PC-9 (cell line): ENCODE measurements at places on chromosomes 5 and 9. TPM values are rescaled to one million over a fixed set of nuclear protein-coding genes. Genes with fewer than 3 reads are reported as not detected.

DNA sequence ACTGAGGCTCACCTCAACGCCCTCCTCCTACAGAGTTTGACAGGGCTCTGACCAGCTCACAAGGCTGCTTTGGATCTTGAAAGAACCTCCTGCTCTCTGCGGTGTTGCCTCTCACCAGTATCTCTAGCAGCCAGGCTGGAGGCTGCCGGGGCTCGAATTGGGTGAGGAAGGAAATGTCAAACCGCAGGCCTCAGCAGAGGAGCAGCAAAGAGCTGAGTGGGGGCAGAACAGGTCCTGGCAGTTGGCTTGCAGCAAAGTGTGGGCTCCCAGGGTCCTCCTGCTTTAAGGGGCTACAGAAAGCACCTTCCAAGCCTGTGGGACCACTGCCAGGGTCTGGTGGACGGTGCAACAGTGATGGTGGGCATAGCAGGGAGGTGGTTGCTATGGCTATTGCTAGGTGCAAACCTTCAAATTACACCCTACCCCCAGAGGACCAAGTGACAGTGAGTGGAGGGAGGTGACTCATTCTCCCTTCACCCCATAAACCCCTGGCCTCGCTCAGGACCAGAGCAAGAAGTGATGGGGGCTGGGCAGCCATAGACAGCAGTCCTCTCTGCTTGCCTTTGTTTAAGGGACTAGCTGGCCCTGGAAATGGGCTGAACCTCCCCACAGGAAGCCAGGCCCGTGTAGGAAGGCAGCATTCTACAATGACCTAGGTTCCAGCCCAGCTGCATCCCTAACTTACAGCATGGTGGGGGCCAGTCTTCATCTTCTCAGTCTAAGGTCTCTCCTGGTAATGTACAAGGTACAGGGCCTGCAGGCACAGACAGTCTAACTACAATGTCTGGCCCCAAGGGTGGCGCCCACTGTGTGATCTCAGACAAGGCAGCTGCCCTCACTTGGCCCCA is 18.7 kb downstream of the LCP2 start:
- no peak for DNase-seq
- no peak overlapping the region for H3K27ac ChIP-seq
- H3K4me3 ChIP-seq = no peak overlapping the region
- no peaks in the 10 kb centered on the region for H3K36me3 ChIP-seq

GRCh38 chr9:12740845-12741244 is 34.0 kb upstream of the LURAP1L start:
- H3K4me3 ChIP-seq = no peak overlapping the region
- no peaks in the 10 kb centered on the region for H3K27me3 ChIP-seq
- DNase-seq = no peak
- H3K27ac ChIP-seq = no peak overlapping the region
- no peaks in the 10 kb centered on the region for H3K36me3 ChIP-seq

- H3K27ac ChIP-seq = no peak overlapping the region
- no peak for DNase-seq
- peaks cover 8% of the 10 kb centered on the region for H3K4me1 ChIP-seq
- H3K27me3 ChIP-seq = no peaks in the 10 kb centered on the region
- H3K4me3 ChIP-seq = no peak overlapping the region
Observed at GRCh38 chr5:56677690-56678305, 137.6 kb upstream of the MAP3K1 start.

- H3K4me1 ChIP-seq = no peaks in the 10 kb centered on the region
- no peak overlapping the region for H3K27ac ChIP-seq
Observed at GRCh38 chr9:135280666-135281065, 193.2 kb downstream of the OLFM1 start.

DNA sequence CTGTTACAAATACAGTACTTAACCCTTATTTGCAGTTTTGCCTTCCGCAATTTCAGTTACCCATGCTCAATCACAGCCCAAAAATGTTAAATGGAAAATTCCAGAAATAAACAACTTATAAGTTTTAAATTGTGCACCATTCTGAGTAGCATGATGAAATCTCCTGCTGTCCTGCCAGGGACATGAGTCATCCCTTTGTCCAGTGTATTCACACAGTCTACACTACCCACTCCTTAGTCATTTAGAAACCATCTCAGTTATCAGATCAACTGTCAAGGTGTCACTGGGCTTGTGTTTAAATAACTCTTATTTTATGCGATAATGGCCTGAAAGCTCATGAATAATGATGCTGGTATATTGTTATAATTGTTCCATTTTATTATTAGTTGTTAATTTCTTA is 95.8 kb downstream of the PLCXD3 start:
- peaks cover 25% of the 10 kb centered on the region for H3K4me1 ChIP-seq
- peak; percentile 66 for DNase-seq
- H3K36me3 ChIP-seq = no peaks in the 10 kb centered on the region; the same call in 1 of the 2 replicates
- H3K27ac ChIP-seq = peak overlapping the region; percentile 70

DNA sequence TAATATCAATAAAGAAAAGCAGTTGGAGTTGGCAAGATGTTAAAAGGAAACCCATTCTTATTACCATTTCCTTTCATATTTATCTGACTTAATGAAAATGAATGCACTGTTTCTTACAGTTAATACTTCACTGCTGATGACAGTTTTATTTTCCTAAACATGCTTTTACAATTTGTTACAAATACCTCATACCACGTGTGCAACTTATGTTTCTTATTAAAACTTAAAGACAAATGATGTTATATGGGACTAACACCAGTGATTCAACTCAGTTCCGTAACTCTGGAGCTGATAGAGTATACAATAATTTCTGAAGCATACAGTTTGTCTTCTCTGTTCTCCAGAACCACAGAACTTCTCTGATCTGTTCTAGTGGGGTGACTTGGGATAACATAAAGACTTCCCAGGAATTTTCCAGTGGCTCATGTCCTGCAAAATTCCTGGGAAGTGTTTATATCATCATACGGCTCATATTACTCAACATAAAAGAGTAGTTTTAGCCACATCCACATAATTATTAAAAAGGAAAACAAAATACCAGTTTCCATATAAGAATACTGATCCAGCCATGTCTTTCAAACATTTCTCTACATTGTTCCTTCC is 1259.0 kb upstream of the C9orf72 start:
- H3K27ac ChIP-seq = no peak overlapping the region
- no peaks in the 10 kb centered on the region for H3K4me1 ChIP-seq
- H3K27me3 ChIP-seq = no peaks in the 10 kb centered on the region
- H3K36me3 ChIP-seq = no peaks in the 10 kb centered on the region

DNA sequence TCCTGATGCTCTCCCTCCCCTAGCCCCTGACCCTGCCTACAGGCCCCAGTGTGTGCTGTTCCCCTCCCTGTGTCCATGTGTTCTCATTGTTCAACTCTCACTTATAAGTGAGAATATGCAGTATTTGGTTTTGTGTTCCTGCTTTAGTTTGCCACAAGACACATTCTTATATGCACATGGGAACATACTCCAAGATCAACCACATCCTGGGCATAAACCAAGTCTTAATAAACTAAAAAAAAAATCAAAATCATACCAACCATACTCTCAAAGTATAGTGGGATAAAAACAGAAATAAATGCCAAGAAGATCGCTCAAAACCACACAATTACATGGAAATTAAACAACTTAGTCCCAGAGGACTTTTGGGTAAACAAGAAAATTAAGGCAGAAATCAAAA is 11.2 kb upstream of the ZCCHC9 start:
- no peaks in the 10 kb centered on the region for H3K27me3 ChIP-seq
- H3K27ac ChIP-seq = no peak overlapping the region
- H3K36me3 ChIP-seq = no peaks in the 10 kb centered on the region
- no peak overlapping the region for H3K4me3 ChIP-seq
- no peak for DNase-seq
- H3K4me1 ChIP-seq = no peaks in the 10 kb centered on the region

- no peaks in the 10 kb centered on the region for H3K4me1 ChIP-seq
- no peaks in the 10 kb centered on the region for H3K36me3 ChIP-seq
- H3K27me3 ChIP-seq = no peaks in the 10 kb centered on the region
- no peak overlapping the region for H3K4me3 ChIP-seq
Observed at GRCh38 chr9:2771087-2771486, 53.8 kb downstream of the KCNV2 start.

DNA sequence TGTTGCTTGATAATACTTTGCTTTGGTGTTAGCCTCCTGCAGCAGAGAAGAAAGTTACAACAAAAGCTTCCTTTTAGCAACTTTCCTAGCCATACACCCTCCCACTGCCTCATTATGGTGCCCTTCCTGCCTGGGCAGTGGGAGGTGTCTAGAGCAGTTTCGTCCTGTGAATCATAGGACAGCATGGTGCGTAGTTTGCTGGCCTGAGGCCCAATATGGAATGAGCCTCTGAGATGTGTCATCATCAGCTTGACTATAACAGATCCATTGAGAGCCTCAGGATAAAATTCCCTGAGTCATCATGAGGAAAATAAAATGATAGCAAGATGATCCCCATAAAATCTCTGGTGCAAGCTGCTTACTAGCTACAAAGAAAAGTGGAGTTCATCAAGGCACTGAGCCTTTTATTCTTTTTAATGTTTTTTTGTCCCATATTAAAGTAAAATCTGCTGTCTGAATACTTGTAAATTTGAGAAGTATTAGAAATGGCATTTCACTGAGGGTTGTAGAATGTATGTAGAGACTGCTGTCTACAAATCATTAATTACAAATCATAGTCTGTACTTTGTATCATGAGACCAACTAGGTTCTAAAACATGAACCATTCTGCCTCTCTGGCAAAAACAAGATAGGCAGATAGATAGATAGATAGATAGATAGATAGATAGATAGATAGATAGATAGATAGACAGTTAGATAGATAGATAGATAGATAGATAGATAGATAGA is 303.0 kb upstream of the PDE4D start:
- no peaks in the 10 kb centered on the region for H3K36me3 ChIP-seq
- no peaks in the 10 kb centered on the region for H3K27me3 ChIP-seq
- H3K27ac ChIP-seq = peak overlapping the region; percentile 91
- peaks cover 15% of the 10 kb centered on the region for H3K4me1 ChIP-seq

DNA sequence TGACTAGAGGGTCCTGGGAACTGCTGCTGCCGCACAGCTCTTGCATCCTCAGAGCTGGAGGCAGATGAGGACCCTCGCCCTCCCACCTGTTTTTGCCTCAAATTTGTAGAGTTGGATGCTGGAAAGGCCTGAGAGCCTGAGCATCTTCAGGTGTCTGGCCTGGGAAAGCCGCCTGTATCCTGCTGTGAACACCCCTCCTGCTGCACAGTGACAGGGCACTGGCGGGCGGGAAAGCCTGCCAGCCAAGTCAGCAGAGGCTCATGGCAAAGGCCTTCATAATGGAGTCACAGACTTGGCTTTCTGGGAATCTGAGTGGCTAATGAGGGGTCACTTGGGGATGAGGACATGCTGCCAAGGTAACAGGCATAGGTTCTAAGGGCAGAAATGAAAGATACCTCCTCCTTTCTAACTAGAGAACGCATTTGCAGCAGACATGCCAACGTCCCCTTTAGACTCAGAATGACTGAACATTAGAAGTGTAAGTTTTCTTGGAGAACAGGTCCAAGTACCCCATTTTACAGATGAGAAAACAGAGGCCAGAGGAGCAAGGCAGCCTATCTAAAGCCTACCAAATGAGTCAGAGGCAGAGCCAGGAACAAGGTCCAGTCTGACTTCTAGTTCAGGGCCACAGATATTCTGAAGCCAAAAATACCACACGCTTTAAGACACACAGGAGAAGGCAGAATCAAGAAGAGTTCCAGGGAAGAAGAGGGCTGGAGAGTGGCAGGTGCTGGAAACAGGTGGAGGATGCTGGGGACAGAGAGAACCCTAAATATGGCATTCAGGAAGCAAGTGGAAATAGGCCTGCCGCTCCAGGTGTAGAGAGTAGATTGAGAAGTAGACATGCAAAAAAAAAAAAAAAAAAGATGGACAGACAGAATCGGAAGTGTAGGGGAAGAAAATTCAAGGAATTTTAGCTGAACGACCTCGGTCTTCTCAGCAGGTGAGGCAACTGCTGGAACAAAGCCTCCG is 44.1 kb downstream of the EPB41L4B start:
- H3K27ac ChIP-seq = no peak overlapping the region
- H3K4me1 ChIP-seq = no peaks in the 10 kb centered on the region
- no peaks in the 10 kb centered on the region for H3K36me3 ChIP-seq
- no peaks in the 10 kb centered on the region for H3K27me3 ChIP-seq
- DNase-seq = no peak

DNA sequence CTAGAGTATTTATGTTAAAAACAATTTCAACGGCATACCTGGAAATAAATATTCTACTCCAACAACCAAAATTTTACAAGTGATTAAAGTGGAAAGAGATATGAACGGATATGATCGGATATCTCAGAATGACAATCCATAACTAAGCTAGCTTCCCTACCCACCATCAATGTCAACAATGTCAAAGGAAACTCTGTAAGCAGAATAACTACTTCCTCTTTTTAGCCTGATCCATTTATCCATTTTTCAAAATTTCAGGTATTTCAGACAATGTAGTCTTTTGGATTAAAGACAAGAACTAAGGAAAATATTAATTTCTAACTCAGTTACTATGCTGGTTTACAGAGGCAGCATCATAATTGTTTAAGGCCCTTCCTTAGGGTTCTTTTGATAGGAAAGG is 188.7 kb downstream of the DENND1A start:
- DNase-seq = no peak
- H3K27ac ChIP-seq = no peak overlapping the region
- no peaks in the 10 kb centered on the region for H3K36me3 ChIP-seq
- H3K4me3 ChIP-seq = no peak overlapping the region
- no peaks in the 10 kb centered on the region for H3K27me3 ChIP-seq
- no peaks in the 10 kb centered on the region for H3K4me1 ChIP-seq

- H3K4me1 ChIP-seq = no peaks in the 10 kb centered on the region
- peak; percentile 34 for DNase-seq
- H3K27me3 ChIP-seq = no peaks in the 10 kb centered on the region
- no peak overlapping the region for H3K27ac ChIP-seq
- no peak overlapping the region for H3K4me3 ChIP-seq
Observed at GRCh38 chr5:30401479-30402058, 791.9 kb upstream of the CDH6 start.

DNA sequence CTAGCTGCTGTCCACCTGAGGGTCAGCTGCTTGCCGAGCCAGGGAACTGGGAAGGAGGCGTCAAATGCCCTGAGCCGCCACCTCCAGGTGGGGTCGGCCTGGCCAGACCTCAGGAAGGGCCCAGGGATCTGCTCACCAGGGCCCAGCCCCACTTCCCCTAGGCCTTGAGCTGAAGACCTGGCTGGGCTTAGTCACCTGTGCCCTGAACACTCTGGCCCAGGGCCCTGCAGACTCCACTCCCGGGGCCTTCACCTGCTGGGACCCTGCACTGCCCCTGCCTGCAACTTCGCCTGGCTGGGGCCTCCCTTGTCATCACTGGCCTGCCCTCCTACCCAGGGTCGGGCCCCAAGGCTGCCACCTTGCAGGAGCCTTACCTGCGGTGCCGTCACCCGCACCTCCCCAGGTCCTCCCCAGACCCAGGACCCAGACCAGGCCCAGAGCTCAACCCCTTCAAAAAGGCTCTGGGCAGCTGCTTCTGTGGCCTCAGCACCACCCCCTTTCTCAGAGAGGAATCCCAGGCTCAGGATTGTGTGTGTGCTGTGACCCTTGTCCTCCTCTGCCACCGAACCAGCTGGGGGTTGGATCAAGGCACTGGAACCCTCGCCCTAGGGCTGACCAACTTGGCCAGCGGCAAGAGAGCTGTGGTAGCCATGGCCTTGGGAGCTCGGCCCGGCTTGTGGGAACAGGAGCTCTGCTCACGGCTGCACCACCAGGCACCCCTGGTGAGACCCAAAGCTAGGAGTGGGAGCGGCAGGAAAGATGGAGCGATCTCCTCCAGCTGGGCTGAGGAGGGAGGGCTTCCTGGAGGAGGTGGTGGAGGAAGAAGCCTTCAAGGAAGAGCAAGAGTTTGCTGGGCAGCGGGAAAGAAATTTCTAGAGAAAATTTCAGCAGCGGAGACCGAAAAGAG is 1.2 kb upstream of the NELFB start:
- H3K4me1 ChIP-seq = peaks cover 22% of the 10 kb centered on the region
- DNase-seq = no peak
- peak overlapping the region; percentile 92 for H3K4me3 ChIP-seq

The PLEKHG4B gene
- total RNA-seq = not detected in 2 replicates

The WNT8A gene
- total RNA-seq = 0.35 TPM in 1 of 2 replicates, not detected in the other

The LAMC3 gene
- total RNA-seq = 0.38 and 0.41 TPM in 2 replicates

The SH3TC2 gene
- 32.1 and 38.8 TPM in 2 replicates for total RNA-seq

The GPR150 gene
- 0.17 TPM in 1 of 2 replicates, not detected in the other for total RNA-seq

The CCNJL gene
- total RNA-seq = 33.9 and 34.7 TPM in 2 replicates

The EIF4EBP3 gene
- total RNA-seq = 4.8 and 5.6 TPM in 2 replicates
